ENCODE measurements at places on chromosomes 16 and 17.

DNA sequence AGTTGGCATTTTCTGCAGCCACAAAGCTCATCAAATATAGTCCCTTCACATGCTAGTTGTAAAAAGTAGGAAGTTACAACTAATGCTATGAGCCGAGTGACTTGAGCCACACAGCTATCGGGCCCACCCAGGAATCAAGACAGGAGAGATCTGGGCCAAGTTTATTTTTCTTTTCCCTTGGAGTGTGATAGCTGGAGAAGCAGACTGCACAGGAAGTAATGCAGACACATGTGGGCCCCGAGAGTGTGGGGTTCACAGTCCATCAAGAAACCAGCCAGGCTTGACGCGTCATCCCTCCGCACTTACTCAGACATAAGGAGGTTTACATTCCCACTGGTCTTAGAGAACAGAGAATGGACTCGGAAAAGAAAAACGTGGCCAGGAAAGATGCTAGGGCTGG is 403.1 kb upstream of the CDH11 start:
- DNase-seq, result no peak

DNA sequence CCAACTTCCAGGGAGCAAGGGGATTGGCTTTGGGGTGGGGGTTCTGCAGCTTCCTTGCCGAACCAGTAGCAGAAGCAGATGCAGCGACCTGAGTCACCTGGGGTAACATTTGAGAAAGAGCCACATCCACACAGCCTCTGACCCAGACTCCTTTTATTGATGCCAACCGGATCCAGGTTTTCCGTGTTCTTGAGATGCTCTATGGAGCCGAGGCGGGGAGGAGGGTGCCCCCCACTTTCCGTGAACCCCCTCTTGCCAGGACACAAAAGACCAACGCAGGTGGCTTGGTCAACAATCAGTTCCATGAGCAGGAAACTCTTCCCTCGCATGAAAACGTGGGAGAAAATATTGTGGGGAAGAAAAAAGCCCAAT is 125.8 kb downstream of the C16orf78 start:
- DNase-seq, result no peak

DNA sequence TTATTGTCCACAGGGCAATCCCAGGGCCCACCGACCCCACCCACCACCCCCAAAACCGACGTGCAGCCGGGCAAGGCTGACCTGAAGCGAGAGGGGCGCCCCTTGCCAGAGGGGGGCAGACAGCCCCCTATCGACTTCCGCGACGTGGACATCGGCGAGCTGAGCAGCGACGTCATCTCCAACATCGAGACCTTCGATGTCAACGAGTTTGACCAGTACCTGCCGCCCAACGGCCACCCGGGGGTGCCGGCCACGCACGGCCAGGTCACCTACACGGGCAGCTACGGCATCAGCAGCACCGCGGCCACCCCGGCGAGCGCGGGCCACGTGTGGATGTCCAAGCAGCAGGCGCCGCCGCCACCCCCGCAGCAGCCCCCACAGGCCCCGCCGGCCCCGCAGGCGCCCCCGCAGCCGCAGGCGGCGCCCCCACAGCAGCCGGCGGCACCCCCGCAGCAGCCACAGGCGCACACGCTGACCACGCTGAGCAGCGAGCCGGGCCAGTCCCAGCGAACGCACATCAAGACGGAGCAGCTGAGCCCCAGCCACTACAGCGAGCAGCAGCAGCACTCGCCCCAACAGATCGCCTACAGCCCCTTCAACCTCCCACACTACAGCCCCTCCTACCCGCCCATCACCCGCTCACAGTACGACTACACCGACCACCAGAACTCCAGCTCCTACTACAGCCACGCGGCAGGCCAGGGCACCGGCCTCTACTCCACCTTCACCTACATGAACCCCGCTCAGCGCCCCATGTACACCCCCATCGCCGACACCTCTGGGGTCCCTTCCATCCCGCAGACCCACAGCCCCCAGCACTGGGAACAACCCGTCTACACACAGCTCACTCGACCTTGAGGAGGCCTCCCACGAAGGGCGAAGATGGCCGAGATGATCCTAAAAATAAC is 3.0 kb downstream of the SOX9 start:
- no peak for DNase-seq

GRCh38 chr17:77609553-77610517 is 348.7 kb upstream of the TNRC6C start:
- DNase-seq, result no peak

DNA sequence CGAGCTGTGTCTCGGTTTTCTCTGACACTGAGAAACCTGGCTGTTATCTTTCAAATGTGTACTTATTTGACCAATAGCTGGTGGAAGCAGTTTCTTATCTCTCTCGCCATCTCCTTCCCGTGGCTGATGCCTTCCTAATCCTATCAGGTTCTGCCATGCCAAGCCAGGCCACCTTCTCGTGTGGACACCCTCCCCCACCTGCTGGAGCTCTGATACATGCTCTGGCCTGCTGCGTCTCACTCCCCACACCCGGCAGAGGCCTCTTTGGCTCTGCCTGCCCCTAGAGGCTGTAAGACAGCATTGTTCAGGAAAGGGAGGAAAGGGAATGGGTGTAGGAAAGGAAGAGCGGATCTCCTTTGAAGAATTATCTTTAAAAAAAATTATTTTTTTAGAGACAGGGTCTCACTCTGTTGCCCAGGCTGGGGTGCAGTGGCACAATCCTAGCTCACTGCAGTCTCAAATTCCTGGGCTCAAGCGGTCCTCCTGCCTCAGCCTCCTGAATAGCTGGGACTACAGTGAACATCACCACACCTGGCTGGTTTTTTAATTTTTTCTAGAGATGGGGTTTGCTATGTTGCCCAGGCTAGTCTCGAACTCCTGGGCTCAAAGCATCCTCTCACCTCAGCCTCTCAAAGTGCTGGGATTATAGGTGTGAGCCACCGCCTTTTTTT is 7.5 kb upstream of the ARMC5 start:
- peak; percentile 18 for DNase-seq

DNA sequence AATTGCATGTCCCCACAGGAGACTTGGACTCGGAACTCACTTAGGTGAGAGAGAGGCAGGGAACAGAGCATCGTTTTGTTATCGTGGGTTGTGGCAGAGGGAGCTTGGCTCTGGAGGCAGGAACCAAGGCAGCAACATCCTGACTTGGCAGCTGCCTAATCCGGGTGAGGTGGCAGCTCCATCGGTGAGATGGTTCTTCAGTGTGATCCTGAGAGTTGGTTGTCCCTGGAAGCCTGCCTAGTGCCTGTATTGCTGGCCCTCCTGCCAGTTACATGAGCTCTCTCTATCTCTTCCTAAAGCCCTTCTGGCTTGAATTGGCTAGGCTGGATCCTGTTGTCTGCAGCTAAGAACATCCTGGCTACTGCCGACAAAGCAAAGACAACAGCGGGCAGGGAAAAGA is 19.9 kb upstream of the SEC14L1 start:
- no peak for DNase-seq

GRCh38 chr16:14310519-14310991 is 239.4 kb downstream of the MRTFB start:
- DNase-seq, result no peak

- DNase-seq, result no peak
These were observed at the start of gene MC1R for GRCh38 chr16:89918453-89919347. TSS of gene MC1R (plus strand) at chr16:89918862. CDS start at chr16:89919259, 397 bp downstream.

DNA sequence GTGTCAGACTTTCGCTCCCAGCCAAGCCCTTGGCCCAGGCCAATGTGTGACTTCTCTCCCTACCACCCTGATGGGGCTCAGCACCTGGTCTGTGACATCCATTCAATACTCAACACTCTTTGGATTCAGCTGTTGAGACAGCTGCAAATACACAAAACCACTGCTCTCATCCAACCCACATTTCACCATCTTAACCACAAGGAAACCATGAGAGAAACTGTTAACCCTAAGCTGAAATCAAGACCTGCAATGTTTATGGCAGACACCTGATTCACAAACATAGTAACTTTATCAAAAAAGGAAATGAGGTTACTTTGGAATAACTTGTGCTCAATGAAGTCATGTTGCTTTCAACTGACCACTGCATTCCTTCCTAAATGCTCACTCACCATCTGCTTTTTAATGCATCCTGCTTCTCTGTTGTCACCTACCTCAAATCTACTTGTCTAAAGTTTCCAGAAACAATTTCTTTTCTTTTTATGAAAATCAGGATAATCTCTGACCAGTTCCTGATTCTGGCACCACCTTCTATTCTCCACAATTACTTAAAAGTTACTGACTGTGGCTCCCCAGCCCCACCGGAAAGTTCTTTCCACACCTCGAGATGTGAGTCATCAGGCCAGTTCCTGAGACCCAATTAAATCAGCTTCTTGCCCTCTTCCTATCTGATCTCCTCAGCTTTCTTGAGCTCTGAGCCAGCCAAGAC is 88.2 kb downstream of the NOG start:
- peak; percentile 90 for DNase-seq

DNA sequence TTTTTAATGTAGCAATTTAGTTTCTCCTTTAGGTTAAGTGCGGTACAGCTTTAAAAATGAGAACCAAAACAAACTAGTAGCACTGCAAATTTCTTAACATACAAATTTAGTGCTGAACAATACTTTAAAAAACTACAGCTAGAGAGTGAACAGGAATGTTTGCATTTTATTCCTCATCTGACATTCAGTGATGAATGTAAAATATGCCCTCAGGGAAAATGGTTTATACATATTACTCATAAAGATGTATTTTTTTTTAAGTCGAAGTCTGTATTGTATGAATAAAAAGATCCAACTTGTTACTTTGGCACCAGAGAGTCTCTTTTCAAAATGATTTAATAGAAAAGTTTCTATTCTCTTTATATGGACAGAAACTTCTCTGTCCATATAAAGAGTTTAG is 96.8 kb downstream of the BRIP1 start:
- DNase-seq, result peak; percentile 19

DNA sequence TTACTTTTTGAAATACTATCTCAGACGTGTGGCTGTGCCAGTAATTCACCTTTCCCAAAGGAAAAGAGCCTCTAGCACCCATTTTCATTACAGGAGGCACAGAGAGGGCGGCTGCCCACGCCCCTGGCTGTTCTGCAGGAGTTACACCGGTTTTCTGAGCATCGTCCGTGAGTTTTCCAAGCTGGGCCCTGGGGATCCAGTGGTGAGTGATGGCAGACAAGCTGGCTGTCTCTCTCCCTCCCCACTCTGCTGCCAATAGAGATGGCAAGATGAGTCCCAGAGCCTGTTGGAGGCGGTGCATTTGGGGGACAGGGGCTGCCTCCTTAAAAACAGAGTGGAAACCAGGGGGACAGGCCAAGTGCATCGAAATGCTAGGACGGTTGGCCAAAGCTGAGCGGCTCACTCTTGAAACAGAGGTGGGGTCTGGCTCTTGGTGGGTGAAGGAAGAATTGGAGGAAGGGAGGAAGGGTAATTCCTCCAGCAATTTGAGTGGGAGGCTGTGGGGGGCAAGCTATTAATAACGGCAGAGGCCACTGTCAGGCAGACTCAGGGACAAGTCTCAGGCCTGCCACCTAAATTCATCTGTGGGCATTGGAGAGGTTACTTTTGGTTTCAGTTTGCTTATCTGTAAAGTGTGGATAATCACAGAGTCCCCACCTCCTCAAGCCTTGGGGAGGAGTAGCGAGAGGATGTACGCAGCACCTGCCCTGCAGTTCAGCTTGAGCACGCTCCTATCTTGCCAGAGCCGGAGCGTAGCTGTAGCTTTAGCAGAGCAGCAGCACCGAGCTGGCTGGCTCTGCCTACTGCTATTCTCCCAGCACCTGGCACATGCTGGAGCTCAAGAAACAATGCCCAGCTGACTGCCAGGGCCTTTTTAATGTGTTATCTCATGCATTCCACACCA is 7.5 kb upstream of the NOS2 start:
- no peak for DNase-seq

GRCh38 chr16:82231008-82231787 is 61.2 kb upstream of the MPHOSPH6 start:
- DNase-seq, result no peak

DNA sequence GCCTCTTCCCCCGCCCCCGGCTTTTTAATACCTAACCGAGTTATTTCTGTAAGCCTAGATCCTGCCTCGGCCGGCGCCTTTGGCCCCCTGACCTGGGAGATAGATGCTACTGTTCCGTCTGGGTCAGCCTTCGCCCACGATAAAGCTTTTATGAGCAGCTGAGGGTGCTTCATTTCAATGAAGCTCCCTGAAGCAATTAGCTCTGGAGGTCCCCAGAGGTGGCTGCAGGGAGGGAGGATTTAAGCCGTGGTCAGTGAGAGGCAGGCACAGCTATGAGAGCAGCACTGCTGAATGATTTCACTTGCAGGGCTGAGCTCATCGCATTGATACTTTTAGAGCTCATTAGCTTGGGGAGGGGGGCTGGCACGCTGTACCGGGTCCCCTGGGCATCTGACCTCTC is 89.4 kb downstream of the RPA1 start:
- no peak for DNase-seq

GRCh38 chr17:47806913-47807255 is 14.7 kb downstream of the OSBPL7 start:
- DNase-seq, result no peak

DNA sequence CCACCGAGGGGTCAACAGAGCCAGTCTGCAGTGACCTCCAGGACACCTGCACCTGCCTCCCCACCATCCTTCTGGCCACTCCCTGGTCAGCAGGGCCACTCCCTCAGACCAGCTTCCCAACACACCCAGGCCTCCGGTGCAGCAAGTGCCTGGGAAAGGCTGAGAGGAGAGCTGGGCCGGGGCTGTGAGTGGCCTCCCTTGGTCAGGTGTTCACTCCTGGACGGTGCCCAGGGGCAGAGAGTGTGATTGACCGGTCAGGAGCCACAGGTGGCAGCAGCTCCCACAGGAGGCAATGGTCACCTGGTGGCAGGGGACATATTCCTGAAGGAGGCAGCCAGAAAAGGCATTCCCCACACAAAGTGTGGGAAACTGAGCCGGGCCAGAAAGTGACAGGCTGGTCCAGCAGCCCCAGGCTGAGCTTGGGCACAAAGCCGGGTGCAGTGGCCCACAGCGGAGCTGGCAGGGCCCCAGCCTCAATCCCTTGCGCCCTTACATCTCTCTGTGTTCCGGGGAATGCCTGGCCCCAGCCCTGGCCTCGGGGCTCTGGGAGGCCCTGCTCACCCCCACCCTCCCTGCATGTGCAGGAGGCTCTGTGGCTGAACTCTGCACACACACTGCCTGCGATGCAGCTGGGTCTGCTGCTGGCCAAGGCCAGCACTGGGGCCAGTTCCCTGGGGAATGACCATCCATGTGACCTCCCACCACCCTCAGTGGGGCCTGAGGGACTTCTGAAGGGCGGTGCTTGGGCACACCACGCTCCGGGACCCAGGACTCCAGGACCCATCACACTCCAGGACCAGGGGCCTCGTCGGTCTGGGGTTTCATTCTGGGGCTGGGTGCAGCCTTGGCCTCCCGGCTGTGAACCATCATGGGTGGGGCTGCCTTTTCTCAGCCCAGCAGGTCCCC is 1.2 kb upstream of the C17orf99 start:
- no peak for DNase-seq

GRCh38 chr16:25172831-25173230 is 43.9 kb upstream of the AQP8 start:
- DNase-seq, result no peak

DNA sequence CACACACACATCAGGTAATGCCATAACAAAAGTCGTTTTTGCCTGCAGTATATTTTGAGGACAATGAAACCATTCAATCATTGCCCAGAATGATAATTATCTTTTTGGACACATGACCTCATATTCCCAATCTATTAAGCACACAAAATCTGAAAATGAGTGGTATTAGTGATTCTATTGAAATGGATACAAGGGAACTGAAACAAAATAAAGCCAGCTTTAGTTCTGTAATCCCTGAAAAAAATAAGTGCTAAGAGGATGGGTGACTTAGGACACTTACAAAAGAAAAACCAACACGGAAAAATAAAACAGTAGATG is 128.3 kb upstream of the MAF start:
- DNase-seq, result no peak

- DNase-seq, result no peak
These were observed 90.8 kb downstream of the ABCC12 start for GRCh38 chr16:48064971-48065370.

- no peak for DNase-seq
These were observed 67.4 kb downstream of the SNX11 start for GRCh38 chr17:48174833-48175523.

Measured in HS-5 (cell line).